IMR-90 (cell line): ENCODE measurements at places on chromosomes 1 and 21. TPM values are rescaled to one million over a fixed set of nuclear protein-coding genes. Genes with fewer than 3 reads are reported as not detected.

- H3K27me3 ChIP-seq, result peaks cover 63% of the 10 kb centered on the region
- no peaks in the 10 kb centered on the region for H3K36me3 ChIP-seq
- H3K4me1 ChIP-seq, result no peaks in the 10 kb centered on the region
- H3K27ac ChIP-seq, result no peak overlapping the region
- H3K4me3 ChIP-seq, result no peak overlapping the region
- no peak for DNase-seq
Measured at GRCh38 chr1:27632387-27633297, 2.3 kb downstream of the FGR start.

DNA sequence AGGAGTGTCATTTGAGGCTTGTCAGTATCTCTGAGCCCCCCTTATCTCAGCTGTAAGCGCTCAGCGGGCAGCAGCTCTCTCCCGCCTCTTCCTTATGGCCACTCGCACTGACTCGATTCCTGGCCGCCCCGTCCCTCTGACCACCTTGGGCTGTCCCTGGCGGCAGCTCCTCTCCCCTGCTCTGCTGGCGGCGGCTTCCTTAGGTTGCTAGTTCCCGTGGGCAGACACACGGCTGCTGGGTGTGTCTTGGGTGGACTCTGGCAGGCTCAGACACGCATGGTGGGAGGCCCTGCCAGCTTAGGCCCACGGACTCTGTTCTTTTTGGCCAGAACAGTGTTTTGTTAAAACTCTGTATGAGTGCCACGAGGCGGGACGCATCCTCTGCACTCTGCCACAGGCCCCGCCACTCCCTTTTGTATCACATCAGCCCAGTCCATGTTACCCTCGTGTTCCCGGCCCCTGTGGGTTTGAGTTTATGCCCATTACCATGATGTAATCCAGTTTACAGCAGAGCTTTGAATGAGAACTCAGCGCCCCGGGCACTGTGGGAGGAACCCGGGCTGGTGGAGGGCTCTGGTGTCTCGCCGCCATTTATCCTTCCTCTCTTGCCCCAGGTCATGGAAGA is 45.9 kb downstream of the COQ8A start:
- no peaks in the 10 kb centered on the region for H3K27me3 ChIP-seq
- DNase-seq, result no peak
- no peak overlapping the region for H3K27ac ChIP-seq
- H3K4me1 ChIP-seq, result no peaks in the 10 kb centered on the region; the same call in 1 of the 2 replicates
- no peak overlapping the region for H3K4me3 ChIP-seq

DNA sequence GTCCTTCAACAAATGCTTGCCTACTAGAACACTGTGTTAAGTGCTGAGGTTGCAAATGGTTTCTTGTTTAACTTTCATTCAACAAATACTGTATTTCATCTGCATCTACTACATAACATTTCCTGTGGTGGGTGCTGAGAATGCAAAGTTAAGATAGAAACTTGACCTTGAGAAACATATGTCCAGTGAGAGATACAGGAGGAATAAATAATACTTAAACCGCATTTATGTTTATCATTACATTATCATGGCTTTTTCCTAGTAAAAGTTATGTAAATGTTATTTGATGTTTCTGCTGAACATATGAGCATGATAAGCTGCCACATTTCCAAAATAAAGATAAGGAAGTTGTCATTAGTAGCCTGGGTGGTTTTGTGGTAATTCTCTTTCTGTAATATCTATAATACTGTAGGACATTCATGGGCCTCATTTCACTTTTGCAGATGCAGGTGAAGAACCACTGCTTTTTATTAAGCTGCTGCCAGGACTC is 590.4 kb downstream of the PLPP3 start:
- peaks cover 3% of the 10 kb centered on the region for H3K27me3 ChIP-seq
- H3K4me1 ChIP-seq, result no peaks in the 10 kb centered on the region
- H3K4me3 ChIP-seq, result no peak overlapping the region
- no peak overlapping the region for H3K27ac ChIP-seq

- peak; percentile 90 for DNase-seq
- peaks cover 2% of the 10 kb centered on the region; the same call in 1 of the 2 replicates for H3K27me3 ChIP-seq
- H3K36me3 ChIP-seq, result no peaks in the 10 kb centered on the region
- H3K4me1 ChIP-seq, result peaks cover 6% of the 10 kb centered on the region
Measured at GRCh38 chr1:2088458-2088857, 38.2 kb downstream of the PRKCZ start.

Gene CYP4X1
- not detected in 2 replicates for total RNA-seq

Gene S100A11
- 117 and 167 TPM in 2 replicates for total RNA-seq

DNA sequence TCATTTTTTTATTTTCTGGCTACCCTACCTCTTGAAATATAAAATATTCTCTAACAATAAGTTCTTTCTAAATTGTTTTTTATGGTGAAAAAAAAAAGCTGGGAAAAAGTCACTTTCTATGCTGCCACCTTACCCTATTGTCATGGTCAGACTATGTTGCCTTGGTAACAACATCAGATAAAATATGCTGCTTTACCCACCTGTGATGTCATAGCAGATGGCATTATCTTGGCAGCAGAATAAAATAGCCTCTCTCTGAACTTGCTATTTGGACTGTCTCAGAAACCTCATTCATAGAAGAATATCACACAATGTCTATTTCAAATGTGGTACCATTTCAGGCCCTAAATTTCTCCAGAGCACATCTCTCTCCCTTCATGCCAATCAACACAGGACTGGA is 69.6 kb upstream of the SGIP1 start:
- H3K27ac ChIP-seq, result peak overlapping the region; percentile 82
- H3K4me1 ChIP-seq, result peaks cover 11% of the 10 kb centered on the region
- H3K4me3 ChIP-seq, result no peak overlapping the region
- no peaks in the 10 kb centered on the region for H3K27me3 ChIP-seq

Gene FCRL2
- not detected in 2 replicates for total RNA-seq

- H3K4me3 ChIP-seq, result no peak overlapping the region
- no peaks in the 10 kb centered on the region for H3K27me3 ChIP-seq
- no peak for DNase-seq
- H3K36me3 ChIP-seq, result no peaks in the 10 kb centered on the region
- H3K27ac ChIP-seq, result no peak overlapping the region
Measured at GRCh38 chr1:76601465-76601864, 265.8 kb upstream of the ST6GALNAC5 start.

DNA sequence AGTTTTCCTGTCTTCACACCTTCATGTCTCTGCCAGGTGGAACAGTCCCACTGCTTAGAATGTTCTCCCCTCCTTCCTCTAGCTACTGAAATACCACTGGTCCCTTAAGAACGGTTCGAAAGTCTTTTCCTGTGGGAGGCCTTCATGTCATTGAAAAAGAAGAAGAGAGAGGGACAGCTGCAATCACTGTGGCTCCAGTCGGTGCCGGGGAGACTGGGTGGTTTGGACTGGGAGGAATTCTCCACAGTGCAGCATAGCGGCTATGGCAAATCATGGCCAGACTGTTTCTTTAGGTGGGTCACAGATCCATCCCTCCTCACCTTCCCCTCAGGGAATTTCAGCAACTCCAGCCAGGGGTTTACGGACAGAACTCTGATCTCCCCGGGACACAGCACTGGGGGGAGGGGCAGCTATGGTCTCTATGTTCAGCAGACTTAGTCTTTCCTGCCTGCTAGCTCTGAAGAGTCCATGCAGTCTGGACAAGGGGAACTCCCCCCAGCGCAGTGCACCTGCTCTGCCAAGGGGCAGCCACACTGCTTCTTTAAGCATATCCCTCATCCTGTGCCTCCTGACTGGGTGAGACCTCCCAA is 567.2 kb downstream of the SMYD3 start:
- no peak for DNase-seq
- no peaks in the 10 kb centered on the region for H3K27me3 ChIP-seq
- no peaks in the 10 kb centered on the region for H3K36me3 ChIP-seq

GRCh38 chr1:20361401-20361800 is 70.7 kb downstream of the VWA5B1 start:
- DNase-seq, result no peak
- no peaks in the 10 kb centered on the region for H3K36me3 ChIP-seq
- H3K4me1 ChIP-seq, result peaks cover 11% of the 10 kb centered on the region; the same call in 1 of the 2 replicates

Gene NBPF26
- total RNA-seq, result 13.1 and 15.8 TPM in 2 replicates

DNA sequence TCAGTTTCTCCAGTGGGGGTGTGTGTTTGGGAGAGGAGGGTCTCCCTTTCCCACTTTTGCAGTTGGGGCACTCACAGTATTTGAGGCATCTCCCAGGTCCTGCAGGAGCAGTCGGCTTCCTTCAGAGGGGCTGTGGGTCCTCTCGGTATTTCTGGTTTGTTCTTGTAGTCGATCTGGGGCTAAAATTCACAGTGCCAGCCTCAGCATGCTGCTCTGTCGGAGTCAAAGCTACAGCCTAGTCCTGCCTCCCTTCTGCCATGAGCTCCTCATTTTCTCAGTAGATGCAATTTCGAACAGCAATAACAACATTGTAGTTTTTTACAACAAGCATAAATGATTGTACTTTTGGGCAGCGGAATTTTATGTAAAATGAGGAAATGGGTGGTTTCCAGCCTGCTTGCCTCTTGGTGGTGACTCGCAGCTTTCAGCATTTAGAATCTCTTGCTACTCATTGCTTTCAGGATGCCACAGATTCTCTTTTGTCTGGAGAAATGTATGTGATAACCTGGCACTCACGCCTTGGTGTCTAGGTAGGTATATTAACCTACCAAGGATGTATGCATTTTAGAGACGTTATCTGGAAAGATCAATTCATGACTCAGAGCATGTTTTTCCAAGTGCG is 82.4 kb upstream of the C21orf91 start:
- no peaks in the 10 kb centered on the region for H3K36me3 ChIP-seq
- no peak overlapping the region for H3K27ac ChIP-seq
- no peaks in the 10 kb centered on the region for H3K4me1 ChIP-seq
- H3K27me3 ChIP-seq, result peaks cover 6% of the 10 kb centered on the region; the same call in 1 of the 2 replicates
- peak; percentile 10 for DNase-seq

GRCh38 chr1:153795330-153795837 is 20.2 kb downstream of the SLC27A3 start:
- no peaks in the 10 kb centered on the region for H3K36me3 ChIP-seq
- peaks cover 3% of the 10 kb centered on the region for H3K4me1 ChIP-seq
- no peak overlapping the region for H3K4me3 ChIP-seq
- H3K27me3 ChIP-seq, result no peaks in the 10 kb centered on the region
- no peak overlapping the region for H3K27ac ChIP-seq

DNA sequence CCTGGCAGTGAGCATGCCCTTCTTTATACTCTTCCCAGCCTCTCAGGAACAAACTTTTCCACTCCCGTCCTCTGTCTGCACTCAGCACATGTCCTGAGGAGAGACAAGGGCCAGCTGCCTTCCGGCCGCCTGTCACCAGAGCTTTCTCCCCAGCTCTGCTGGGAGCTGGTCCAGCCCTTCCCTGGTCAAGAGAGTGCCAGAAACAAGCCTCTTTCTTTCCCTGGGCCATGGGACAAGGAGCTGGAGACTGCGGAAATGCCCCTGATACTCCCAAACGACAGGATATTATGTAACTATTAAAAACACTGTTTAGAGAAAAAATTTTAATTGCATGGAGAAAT is 10.4 kb downstream of the LAMB3 start:
- H3K27ac ChIP-seq, result no peak overlapping the region
- no peak overlapping the region for H3K4me3 ChIP-seq
- peaks cover 13% of the 10 kb centered on the region for H3K4me1 ChIP-seq
- no peak for DNase-seq
- H3K27me3 ChIP-seq, result no peaks in the 10 kb centered on the region

Gene TSPAN1
- 0.18 TPM in 1 of 2 replicates, not detected in the other for total RNA-seq

GRCh38 chr1:45379524-45379923 is 39.3 kb upstream of the MUTYH start:
- H3K4me3 ChIP-seq, result no peak overlapping the region
- no peaks in the 10 kb centered on the region; the same call in 1 of the 2 replicates for H3K4me1 ChIP-seq
- H3K27me3 ChIP-seq, result no peaks in the 10 kb centered on the region
- H3K27ac ChIP-seq, result no peak overlapping the region

- no peak for DNase-seq
- H3K4me1 ChIP-seq, result peaks cover 11% of the 10 kb centered on the region
- no peak overlapping the region for H3K27ac ChIP-seq
- no peaks in the 10 kb centered on the region for H3K27me3 ChIP-seq
Measured at GRCh38 chr1:22812993-22813790, 102.6 kb downstream of the EPHB2 start.

GRCh38 chr1:6348511-6349191 is 44.9 kb downstream of the ACOT7 start:
- H3K27ac ChIP-seq, result no peak overlapping the region
- DNase-seq, result peak; percentile 32
- peaks cover 1% of the 10 kb centered on the region for H3K4me1 ChIP-seq
- no peak overlapping the region for H3K4me3 ChIP-seq

GRCh38 chr1:8411803-8412182 is 93.9 kb downstream of the SLC45A1 start:
- peaks cover 49% of the 10 kb centered on the region for H3K4me1 ChIP-seq
- H3K36me3 ChIP-seq, result peaks cover 32% of the 10 kb centered on the region
- DNase-seq, result no peak
- H3K27ac ChIP-seq, result peak overlapping the region; percentile 60; the same call in 1 of the 2 replicates
- H3K4me3 ChIP-seq, result no peak overlapping the region
- no peaks in the 10 kb centered on the region for H3K27me3 ChIP-seq

DNA sequence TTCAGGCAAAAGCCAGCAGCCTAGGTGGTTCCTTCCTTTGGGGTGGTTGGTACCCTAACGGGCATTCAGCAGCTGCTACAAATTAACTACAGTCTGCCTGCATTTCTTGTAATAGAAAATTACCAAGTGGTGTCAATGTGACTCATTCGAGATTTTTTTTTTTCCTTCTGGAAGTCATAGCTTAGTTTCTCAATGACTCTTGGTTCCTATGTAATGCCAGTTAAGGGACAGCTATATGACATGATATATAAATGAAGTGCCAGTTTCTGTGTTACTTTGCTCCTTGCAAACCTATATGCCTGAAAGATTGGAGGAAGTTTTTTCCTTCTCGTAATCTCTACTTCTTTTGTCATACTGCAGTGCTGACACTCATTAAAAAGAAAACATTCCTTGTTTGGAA is 2.6 kb downstream of the MGST3 start:
- H3K27me3 ChIP-seq, result no peaks in the 10 kb centered on the region
- no peak overlapping the region for H3K4me3 ChIP-seq
- peaks cover 5% of the 10 kb centered on the region for H3K36me3 ChIP-seq
- H3K4me1 ChIP-seq, result peaks cover 10% of the 10 kb centered on the region

DNA sequence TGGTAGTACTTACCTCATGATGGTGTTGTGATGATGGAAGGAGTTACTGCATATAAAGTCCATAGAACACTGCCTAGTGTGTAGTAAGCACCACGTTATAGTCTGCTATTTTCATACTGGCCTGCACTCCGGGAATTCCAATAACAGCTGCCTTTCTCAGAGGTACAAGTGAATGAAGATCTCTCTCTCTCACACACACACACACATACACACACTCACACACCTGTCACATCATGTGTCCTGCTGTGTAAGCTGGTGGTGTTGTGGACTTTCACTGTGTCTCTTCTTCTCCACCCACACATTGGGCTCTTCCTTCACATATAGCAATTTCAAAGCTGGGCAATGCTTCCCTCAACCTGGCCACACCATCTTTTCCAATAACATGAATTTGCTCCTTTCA is 33.4 kb upstream of the ST6GALNAC5 start:
- H3K27me3 ChIP-seq, result no peaks in the 10 kb centered on the region
- H3K4me3 ChIP-seq, result no peak overlapping the region
- no peak overlapping the region for H3K27ac ChIP-seq
- H3K4me1 ChIP-seq, result no peaks in the 10 kb centered on the region

DNA sequence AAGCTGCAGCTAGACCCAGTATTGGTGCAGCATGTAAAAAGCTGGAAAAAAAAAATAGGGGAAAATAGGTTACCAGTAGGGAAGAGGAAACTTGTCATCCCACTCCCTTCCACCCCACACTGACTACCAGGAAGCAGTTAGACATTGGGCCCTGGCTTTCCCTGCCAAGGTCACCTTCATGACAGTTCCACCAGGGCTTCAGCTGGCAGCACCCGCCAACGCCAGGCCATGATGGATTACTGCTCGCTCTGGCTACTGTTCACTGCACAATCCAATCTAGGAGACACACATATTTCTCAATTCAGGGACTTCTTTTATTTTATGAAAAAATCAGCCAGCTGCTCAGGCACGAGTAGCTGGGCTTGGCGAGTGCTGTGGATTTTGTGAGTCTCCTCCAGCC is 127.7 kb downstream of the DMRTA2 start:
- no peaks in the 10 kb centered on the region for H3K4me1 ChIP-seq
- H3K4me3 ChIP-seq, result no peak overlapping the region
- H3K27ac ChIP-seq, result no peak overlapping the region
- H3K27me3 ChIP-seq, result no peaks in the 10 kb centered on the region
- no peaks in the 10 kb centered on the region for H3K36me3 ChIP-seq
